ENCODE measurements at places on chromosomes 5 and 9.

- DNase-seq = no peak
Observed at GRCh38 chr5:142981886-142982820, 212.0 kb downstream of the ARHGAP26 start.

- DNase-seq = no peak
Observed at GRCh38 chr5:72662305-72662704, 154.2 kb upstream of the TNPO1 start.

DNA sequence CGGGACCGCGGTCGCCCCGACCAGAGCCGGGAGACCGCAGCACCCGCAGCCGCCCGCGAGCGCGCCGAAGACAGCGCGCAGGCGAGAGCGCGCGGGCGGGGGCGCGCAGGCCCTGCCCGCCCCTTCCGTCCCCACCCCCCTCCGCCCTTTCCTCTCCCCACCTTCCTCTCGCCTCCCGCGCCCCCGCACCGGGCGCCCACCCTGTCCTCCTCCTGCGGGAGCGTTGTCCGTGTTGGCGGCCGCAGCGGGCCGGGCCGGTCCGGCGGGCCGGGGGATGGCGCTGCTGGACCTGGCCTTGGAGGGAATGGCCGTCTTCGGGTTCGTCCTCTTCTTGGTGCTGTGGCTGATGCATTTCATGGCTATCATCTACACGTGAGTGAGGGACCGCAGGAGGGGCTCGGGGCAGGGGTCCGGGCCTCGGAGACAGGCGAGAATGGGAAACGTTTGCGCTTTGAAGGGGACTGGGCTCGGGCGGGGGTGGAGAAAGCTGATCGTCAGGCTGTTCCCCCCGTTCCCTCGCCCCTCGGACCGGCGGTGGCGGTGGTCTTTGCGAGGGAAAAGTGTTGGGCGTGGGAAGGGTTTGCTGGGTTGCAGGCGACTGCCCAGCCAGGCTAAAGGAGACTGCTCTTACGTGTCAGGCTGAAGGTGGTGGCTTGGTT is 457 bp downstream of the UGCG start:
- DNase-seq = no peak

- no peak for DNase-seq
Observed at GRCh38 chr9:107727086-107727780, 237.7 kb upstream of the KLF4 start.

DNA sequence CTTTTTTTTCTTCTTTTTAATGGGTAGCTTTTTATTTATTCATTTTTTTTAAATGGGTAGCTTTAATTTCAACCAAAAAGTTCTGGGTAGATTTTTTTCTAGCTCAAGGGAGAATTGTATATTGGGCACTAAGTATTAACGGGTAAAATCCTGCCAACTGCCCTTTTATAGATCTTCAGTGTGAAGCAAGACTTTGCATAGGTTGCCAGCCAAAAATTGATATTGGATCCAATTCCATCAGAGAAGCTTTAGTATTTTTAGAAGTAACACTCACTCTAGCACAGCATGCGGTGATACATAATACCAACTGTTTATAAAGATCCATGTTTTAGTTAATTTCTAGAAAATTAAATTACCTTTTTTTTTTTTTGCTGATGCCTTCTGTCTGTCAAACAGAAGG is 49.8 kb downstream of the SH3GL2 start:
- no peak for DNase-seq

DNA sequence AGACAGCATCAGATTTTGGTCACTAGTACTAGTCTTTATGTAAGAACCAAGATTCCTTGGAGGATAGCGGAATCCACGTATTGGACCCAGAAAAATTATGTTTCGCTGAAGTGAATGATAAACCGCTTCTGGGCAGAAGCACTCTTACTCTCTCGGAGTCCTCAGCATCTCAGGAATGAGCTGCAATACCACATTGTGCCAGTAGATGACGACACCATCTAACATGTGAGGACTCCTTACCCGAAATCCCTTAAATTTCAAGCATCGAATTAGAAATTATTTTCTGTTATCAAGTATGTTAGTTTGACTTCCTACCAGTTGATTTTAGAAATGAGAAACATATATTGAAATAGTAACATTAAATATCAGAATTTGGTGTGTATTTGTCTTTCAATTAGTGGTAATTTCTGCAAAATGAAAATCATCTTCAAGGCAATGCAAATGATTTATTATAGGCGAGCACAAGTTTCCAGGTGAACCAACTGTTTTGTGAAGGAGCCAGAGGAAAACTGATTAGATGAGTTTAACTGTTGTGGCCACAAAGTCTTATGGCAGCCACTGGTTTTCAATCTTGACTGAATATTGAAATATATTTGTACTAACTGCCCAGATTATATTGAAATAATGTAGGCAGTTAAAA is 66.0 kb upstream of the CAMK4 start:
- DNase-seq = peak; percentile 64

Measured in amniotic stem cell (primary cell).